Fibroblast of villous mesenchyme (primary cell): ENCODE measurements at places on chromosomes 3 and 15. TPM values are rescaled to one million over a fixed set of nuclear protein-coding genes. Genes with fewer than 3 reads are reported as not detected.

Gene TFG
- 88.6 and 127 TPM in 2 replicates for total RNA-seq

Gene CRYGS
- 0.86 and 1.6 TPM in 2 replicates for total RNA-seq

Gene MAP1A
- total RNA-seq, result 60.9 and 65.7 TPM in 2 replicates

Gene ZNF385D
- 0.64 and 1.7 TPM in 2 replicates for total RNA-seq

Gene PLSCR4
- 13.5 and 22.9 TPM in 2 replicates for total RNA-seq
